ENCODE measurements at places on chromosomes 4 and X. TPM values are rescaled to one million over a fixed set of nuclear protein-coding genes. Genes with fewer than 3 reads are reported as not detected.

DNA sequence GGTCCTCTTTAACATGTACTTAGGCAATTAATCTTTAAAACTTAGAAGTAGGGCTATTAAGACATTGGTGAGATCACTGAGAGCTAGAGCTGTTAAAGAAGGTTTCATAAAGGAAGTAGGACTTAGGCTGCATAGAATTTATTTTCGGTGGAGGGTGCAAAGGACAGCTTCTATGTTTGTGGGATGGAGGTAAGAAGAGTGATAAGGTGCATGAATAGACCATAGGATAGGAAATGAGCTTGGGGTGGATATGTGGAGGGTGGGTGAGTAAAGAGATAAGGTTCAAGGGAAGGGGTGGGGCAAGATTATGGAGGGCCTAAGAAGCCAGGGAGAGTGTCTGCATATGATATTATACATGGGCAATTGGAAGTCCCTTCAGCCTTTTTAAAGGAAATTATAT is 15.9 kb downstream of the RTL9 start:
- DNase-seq: no peak

PRR32 gene
- total RNA-seq: not detected

- DNase-seq: no peak
Observed at GRCh38 chr4:40482985-40483647, 146.5 kb downstream of the RBM47 start.

ZAR1 gene
- not detected for total RNA-seq

- no peak for DNase-seq
Observed at GRCh38 chrX:9356846-9357245, 108.0 kb upstream of the TBL1X start.

POLN gene
- total RNA-seq: 2.5 TPM

MEPE gene
- total RNA-seq: not detected

DNA sequence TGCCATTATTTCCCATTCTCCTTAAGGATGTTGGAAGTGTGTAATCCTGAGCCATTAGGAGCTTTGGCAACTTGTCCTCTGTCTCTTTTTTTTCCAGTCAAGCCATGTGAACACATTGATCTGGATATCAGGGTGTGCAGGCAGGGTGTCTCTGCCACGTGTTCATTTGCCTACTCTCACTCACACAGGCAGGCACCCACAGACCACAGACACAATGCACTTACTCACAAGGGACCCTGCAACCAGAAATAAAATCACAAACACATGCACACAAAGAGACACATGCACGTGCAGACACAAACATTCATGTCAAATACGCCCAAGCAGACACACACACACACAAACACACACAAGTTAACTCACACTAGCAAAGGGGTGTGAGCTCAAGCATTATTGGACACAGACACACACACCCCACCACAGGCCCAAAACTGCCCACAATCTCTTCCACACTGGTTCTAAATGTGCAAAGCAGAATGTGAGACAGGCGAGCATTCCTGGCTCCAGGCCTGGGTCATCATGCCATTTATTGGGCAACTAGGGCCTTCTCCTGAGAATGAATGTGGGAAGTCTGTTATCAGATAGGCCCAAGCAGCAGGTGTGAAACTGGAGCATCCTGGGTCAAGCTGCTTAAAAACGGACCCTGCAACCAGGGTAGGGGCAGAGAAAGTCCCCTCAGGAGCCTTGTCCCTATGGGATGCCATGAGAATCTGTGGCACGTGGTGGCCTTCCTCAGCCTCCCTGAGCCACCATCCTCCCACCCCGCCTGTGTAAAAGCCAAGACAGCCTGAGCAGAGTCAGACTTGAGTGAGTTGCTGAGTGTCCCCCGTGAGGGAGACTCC is 63.4 kb downstream of the NBDY start:
- no peak for DNase-seq

DNA sequence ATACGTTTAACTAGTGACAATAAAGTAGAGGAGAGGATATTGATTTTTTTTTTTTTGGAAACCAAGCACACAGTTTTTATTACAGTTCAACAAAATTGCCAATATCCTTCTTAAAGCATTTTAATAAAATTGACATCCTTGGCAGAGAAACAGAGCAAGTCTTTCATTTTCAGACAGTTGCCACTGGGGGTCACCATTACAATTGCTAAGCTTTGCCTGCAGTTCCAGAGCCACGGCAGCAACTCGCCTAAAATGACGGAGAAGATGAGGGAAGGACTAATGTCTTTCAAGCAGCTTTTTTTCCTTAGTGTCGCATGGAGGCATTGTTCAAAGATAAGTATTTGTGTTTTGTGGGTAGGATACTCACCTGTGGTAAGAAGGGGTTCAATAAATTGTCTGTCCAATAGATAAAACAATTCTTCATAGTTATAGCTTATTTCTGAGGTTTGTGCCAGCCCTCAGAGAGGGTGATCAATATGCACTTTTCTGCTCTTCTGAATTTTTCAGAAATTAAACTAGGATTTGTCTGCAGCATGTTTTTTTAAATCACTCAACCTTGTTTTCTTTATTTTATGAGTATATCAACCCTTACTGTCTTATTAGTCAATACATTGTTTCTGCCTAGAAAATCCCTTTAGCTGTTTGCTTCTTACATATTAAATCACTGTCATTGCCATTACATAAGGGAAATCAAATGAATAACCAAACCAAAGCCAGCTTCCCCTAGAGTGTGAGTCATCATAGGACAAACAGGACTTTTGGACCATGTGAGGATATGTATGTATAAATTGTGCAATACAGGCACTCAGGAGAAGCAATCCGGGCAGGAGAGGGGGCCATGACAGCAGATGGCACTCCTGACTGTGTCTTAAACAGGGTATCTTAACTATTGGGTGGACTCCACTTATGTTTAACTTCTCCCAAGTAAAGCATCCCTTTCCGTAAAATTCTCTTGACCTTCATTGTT is 508.1 kb upstream of the ARX start:
- no peak for DNase-seq

TMEM47 gene
- total RNA-seq: not detected

IL21 gene
- not detected for total RNA-seq

DNA sequence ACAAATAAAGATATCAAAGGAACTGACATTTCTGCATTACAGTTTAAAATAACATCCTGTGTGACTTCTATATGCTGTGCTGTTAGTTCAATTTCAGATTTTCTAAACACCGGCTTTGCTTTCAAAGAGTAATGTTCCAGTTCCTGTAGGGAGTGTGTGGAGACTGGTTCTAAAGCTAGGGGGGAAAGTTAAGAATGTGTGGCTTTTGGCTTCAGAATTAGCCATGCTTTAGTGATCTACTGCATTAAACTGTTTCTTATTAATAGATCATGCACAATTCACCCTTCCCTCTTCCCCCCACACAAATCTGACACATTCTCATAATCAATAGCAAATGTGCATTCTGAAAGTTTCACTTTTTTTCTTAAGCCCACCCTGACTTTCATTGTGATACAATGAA is 32.0 kb upstream of the DKK2 start:
- no peak for DNase-seq

RADX gene
- total RNA-seq: 15.5 TPM

GRCh38 chrX:117998171-117998570 is 118.4 kb downstream of the KLHL13 start:
- no peak for DNase-seq

MAGIX gene
- total RNA-seq: 1.8 TPM

GRCh38 chr4:26860922-26861433 is 337 bp downstream of the STIM2 start:
- DNase-seq: peak; percentile 38

ALAS2 gene
- total RNA-seq: not detected

RPL36A gene
- total RNA-seq: 190 TPM

GRCh38 chr4:137738375-137738990 is 206.2 kb upstream of the PCDH18 start:
- DNase-seq: no peak

All from T-cell (primary cell).